Activated CD4-positive, alpha-beta T cell treated with anti-CD3 and anti-CD28 coated beads, Interleukin-2, amount 50 U/mL, for 16 hours (primary cell): ENCODE measurements at places on chromosomes 5 and 9.

GRCh38 chr5:154092356-154093141 is 53.8 kb downstream of the MFAP3 start:
- no peak for DNase-seq

DNA sequence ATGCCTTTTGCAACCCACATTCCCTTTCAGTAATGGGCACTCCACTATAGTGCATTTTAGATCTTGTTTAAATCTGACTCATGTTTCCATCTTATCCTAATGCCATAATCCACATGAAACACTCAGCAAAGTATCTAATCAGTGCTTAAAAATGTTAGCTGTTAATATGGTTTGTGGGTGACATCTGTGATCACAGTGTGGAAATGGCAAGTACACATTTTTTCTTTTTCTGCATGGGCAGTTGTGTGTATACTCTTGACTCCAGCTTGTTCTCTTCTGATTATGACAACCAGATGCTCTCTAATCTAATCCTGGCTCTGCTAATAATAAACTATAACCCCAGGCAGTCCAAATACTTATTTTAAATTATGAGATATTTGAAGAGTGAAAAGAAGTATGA is 103.3 kb downstream of the EDIL3 start:
- no peak for DNase-seq

DNA sequence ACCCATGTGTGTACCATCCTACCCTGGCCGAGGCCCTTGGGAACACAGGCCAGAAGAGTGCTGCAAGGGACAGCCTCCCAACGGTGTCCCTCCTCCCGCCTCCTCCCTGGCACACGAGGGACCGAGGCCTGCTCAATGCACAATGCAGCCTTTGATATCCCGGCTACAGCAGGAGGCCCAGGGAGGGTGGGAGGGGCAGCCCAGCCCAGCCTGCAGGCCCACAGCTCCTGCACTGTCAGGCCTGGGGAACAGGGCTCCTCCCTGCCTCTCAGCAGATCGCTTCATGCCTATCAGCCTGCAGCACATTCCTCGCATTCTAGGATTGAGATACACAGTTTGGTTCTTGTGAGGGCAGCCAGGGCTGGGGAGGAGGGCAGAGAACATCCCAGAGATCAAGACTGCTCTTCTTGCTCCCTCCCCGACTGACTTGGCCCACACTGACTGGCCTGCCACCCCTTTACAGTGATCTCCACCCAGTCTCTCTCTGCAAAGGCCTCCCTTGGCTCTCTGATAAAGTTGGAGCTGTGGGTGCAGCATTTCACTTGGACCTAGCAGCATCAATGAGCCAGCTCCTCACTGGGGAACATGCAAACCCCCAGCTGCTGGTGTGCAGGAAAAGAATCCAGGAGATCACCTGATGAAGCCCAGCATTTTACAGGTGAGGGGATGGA is at the start of gene SH3TC2:
SH3TC2 (minus strand) TSS at position 46 of the 671 bp plus-strand sequence; CDS start at position 6, 40 bp downstream.
- no peak for DNase-seq

- DNase-seq: no peak
These were observed 59.8 kb downstream of the DOCK2 start for GRCh38 chr5:169696621-169697510.

- DNase-seq: no peak
These were observed 37.9 kb upstream of the RAB3C start for GRCh38 chr5:58544926-58545325.

GRCh38 chr9:25205285-25205684 is 473.0 kb downstream of the TUSC1 start:
- DNase-seq: no peak

DNA sequence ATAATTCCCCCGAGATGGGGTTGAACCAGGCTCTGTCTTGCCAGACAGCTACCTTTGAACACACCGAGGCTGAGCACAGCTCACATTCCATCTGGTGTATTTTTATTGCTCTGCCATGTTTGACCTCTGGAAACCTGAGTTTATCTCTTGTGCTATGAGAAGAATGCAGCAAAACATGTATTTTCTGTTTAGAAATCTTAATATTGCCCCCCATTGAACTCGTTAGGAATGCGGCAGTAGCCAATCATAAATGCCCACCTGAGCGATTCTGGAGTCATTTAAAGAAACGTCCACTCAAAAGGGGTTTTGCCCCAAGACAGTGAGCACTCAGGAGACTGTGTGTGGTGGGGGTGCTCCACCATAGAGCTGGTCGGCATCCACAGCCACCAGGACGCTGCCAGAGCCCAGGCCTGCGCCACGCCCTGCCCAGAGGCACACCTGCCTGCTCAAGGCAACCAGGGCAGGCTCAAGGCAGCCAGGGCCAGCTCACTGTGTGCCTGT is 26.9 kb downstream of the FGD3 start:
- DNase-seq: no peak

DNA sequence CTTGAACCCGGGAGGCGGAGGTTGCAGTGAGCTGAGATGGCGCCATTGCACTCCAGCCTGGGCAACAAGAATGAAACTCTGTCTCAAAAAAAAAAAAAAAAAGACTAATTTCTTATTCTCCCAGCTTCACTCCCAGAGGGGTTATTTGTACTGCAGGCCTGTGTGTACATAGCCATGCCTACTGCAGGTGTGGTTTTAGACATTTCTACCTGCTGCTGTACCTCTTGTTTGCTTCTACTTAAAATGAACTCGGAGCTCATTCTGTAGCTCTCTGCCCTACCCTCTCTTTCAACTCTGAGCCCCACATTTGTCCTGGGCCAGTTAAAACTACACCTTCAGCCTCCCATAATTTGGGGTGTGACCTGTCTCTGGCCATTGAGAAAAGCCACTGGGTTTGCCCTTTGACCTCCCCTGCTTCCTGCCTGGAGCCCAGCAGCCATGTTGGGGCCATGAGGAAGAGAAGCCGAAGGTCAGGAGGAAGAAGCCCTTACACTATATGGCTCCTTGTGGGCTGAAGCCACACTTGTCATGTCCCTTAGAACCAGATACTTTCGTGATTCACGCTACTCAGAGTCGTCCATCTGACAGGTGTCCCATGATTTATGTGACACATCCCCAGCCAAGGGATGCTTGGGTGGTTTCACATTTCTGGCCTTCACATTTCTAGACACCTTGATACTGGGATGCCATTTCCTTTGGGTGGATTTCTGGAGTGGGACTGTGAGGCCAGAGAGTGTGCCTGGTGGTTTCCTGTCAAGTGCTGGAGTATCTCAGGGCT is 9.4 kb upstream of the CARD19 start:
- no peak for DNase-seq

GRCh38 chr5:149177911-149178565 is 36.7 kb downstream of the ABLIM3 start:
- no peak for DNase-seq

DNA sequence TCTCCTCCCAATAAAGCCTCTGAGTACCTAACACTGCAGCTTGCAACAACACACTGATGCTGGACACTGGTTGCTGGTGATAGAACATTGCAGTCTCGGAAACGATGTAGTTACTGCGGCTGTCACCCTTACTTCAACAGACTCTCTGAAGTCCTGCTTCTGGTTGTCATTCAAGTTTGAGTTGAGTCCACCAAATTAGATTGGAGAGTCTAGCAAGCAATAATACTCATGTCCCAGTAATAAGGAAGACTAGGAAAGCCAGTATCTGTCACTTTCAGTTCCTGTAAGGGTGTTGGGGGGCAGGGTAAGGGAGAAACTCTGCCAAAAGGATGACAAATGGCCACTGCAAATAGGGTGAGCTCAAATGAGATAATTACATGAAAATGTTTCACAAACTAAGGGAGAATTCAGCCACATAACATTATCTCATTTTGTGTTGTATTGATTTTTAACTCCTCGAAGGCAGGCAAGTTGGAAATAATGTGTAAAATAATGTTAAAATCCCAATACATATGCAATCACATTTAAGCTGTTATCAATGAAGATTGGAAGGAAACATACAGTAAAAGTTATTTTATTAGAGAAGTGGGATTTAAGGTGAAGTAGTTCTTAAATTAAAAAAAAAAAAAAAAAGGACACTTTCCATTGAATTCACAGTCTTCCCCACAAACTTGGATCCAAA is 849 bp upstream of the IFT74 start:
- DNase-seq: no peak

DNA sequence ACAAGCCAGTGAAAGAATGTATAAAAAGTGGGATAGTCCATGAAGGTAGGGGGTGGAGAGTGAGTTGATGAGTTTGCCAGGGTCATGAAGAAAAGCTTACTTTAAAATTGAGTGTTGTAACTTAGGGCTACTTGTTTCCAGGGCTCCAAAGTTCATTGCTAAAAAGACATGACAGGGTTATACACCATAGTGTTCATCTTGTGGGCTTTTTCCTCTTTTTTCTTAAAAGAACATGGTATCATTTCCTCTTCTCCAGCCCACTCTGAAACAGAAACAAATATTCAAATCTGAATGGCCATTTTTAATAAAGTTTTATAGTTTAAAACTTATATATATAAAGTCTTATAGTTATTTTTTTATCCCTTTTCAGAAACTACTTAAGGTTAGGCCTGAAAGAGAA is 115.7 kb upstream of the SMC2 start:
- no peak for DNase-seq

DNA sequence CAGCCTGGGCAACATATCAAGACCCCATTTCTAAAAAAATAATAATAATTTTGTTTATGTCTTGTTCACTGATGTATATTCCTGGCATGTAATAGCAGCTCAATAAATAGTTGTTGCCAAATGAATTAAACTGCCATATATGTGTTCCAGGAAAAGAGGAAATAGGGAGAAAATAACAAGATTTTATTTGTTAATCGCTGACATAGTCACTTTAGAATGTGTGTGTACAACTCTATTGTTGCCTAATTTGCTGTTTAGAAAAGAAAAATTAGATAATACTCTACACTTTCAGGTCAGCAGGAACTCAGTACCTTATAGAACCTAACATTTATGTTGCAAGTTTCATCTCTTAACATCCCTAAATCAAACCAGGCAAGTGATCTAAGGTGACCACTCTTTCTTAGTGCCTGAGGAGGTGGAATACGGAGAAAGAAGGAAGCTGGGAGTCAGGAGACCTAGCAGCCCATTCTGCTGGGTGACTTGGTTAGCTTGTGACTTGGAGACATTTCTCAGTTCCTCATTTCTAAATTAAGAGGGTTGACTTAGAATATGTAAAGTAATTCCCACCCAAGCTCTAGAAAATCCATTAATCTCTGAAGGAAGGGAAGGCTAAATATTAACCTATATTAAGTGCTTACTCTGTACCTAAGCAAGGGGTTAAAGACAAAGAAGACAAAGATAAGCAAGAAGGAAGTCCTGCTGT is 110.3 kb upstream of the IQGAP2 start:
- DNase-seq: no peak

DNA sequence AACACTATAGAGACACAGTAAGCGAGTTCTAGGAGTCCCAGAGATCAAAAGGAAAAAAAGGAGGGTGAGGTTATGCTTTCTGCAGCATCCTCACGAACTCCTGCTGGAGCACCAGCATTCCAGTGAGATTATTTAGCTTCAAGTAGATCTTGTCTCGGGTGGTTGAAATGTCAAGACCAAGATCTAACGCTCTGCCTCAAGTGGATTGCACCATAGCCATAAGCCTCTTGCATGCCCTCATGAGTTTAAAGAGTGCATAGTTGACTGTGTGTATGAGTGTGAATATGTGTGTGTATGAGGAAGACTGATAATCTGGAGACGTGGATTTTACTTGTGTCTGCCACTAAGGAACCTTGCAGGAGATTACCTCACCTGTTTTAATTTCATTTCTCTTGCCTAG is 335.3 kb upstream of the ADAMTSL1 start:
- DNase-seq: no peak

GRCh38 chr5:19660679-19661078 is 327.3 kb downstream of the CDH18 start:
- no peak for DNase-seq

DNA sequence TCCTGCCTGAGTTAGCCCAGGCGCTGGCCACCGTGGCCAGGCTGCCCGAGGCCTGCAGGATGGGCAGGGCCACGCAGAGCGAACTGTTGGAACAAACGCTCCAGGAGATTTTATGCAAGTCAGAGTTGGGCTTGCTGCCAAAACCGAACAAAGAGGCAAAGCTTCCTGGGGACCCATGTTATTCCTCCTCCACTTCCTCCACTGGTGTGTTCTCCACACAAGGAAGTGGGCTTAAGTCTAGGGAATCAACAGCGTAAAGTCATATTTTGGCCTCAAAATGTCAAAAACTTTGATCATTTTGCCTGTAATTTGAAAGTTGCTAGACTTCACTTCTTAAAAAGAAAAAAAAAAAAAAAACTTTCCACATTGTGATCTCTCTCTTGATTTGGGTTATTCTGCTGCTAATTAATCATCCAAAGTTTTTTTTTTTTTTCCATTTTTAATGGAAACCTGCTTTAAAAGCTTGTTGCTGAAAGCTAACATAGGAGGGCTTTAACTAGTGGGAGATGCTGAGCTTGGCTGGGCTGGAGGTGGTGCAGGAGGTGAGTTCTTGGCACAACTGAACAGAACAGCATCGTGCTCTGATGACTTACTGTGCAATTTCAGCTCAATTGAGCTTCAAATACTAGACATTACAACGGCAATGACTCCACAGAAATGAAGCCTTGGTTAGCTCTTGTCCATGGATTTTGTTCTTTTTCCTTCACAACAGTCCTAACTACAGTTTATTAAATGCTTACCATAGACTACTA is 73.0 kb downstream of the PTPDC1 start:
- DNase-seq: no peak

GRCh38 chr9:1581926-1582325 is 433.2 kb upstream of the SMARCA2 start:
- DNase-seq: no peak

GRCh38 chr5:136133922-136134379 is 1.3 kb downstream of the SMAD5 start:
- no peak for DNase-seq

DNA sequence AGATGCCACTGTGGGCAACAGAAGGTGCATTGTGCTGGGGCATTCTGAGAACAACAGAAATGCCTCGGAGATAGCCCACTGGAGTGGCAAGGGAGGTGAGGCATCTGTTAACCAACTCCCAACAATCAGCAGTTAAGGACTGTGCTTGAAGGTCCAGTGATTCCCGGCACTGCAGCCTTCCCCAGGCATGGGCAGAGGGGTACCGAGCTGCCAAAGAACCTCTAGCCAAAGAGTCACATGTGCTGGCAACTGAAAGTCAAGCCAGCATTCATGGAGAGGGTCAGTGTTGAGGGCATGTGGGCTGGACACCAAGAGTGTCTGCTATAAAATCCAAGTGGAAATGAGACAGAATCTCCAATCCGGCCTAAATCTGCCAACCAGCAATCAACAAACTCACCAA is 149.6 kb downstream of the ASTN2 start:
- no peak for DNase-seq

GRCh38 chr5:141431286-141431685 is 979 bp downstream of the PCDHGA12 start:
- no peak for DNase-seq

GRCh38 chr5:8756498-8757084 is 789.3 kb downstream of the SEMA5A start:
- DNase-seq: no peak
